ENCODE measurements at places on chromosomes 11 and 22. TPM values are rescaled to one million over a fixed set of nuclear protein-coding genes. Genes with fewer than 3 reads are reported as not detected.

The ASPHD2 gene
- total RNA-seq, result 5.5 TPM

The XRRA1 gene
- total RNA-seq, result 8.1 TPM

The DPAGT1 gene
- 32.2 TPM for total RNA-seq

The C1QTNF5 gene
- 11.9 TPM for total RNA-seq

The BIK gene
- not detected for total RNA-seq

The TECTA gene
- total RNA-seq, result 1.2 TPM

The PRMT3 gene
- 15.3 TPM for total RNA-seq

The XBP1 gene
- 241 TPM for total RNA-seq

The MUC5B gene
- total RNA-seq, result not detected

The ZNF214 gene
- 1.8 TPM for total RNA-seq

The SLC25A18 gene
- total RNA-seq, result 0.16 TPM

The PRODH gene
- not detected for total RNA-seq

The APOL5 gene
- total RNA-seq, result not detected

The ACTN3 gene
- not detected for total RNA-seq

The IGHMBP2 gene
- total RNA-seq, result 7.6 TPM

The SLC25A1 gene
- total RNA-seq, result 235 TPM

The PARVG gene
- total RNA-seq, result not detected

The GGTLC2 gene
- total RNA-seq, result not detected

The CRACR2B gene
- 1.8 TPM for total RNA-seq

The BTBD18 gene
- total RNA-seq, result not detected

The ARHGAP8 gene
- total RNA-seq, result 2.6 TPM

The OR52H1 gene
- total RNA-seq, result 0.16 TPM

The OR52N4 gene
- total RNA-seq, result not detected

The GPHA2 gene
- total RNA-seq, result not detected

The AP5B1 gene
- 11.0 TPM for total RNA-seq

The BBOX1 gene
- total RNA-seq, result not detected

The PATL1 gene
- 14.9 TPM for total RNA-seq

The SULT4A1 gene
- total RNA-seq, result not detected

The C11orf87 gene
- not detected for total RNA-seq

The SLC22A12 gene
- total RNA-seq, result not detected

The RFPL3 gene
- total RNA-seq, result not detected

The FGF19 gene
- total RNA-seq, result not detected

The OR9Q2 gene
- total RNA-seq, result not detected

The TMEM218 gene
- 23.0 TPM for total RNA-seq

The POLDIP3 gene
- total RNA-seq, result 33.0 TPM

The OR6X1 gene
- not detected for total RNA-seq

The HPX gene
- not detected for total RNA-seq

The PANX1 gene
- total RNA-seq, result 82.7 TPM

The HBB gene
- not detected for total RNA-seq

The KCNC1 gene
- total RNA-seq, result not detected

The GP1BB gene
- total RNA-seq, result 7.1 TPM

The NLRP14 gene
- total RNA-seq, result under 0.01 TPM

The KCNQ1 gene
- not detected for total RNA-seq

The OR56A5 gene
- total RNA-seq, result not detected

The GGT5 gene
- 32.3 TPM for total RNA-seq

The ZP1 gene
- 1.6 TPM for total RNA-seq

The OR2AG2 gene
- not detected for total RNA-seq

The RFPL1 gene
- total RNA-seq, result not detected

The SLN gene
- 0.24 TPM for total RNA-seq

All from epithelial cell of alveolus of lung (primary cell).